ENCODE measurements at places on chromosomes 12 and 14.

GRCh38 chr12:119014368-119014767 lies 33.0 kb downstream of the SRRM4 start:
- DNase-seq = no peak

GRCh38 chr12:54840244-54840865 lies 14.0 kb upstream of the MUCL1 start:
- DNase-seq = no peak

- DNase-seq = no peak
These were observed 118.8 kb downstream of the ST8SIA1 start for GRCh38 chr12:22215467-22216253.

GRCh38 chr12:93465841-93466240 lies 1.5 kb upstream of the MRPL42 start:
- DNase-seq = no peak

DNA sequence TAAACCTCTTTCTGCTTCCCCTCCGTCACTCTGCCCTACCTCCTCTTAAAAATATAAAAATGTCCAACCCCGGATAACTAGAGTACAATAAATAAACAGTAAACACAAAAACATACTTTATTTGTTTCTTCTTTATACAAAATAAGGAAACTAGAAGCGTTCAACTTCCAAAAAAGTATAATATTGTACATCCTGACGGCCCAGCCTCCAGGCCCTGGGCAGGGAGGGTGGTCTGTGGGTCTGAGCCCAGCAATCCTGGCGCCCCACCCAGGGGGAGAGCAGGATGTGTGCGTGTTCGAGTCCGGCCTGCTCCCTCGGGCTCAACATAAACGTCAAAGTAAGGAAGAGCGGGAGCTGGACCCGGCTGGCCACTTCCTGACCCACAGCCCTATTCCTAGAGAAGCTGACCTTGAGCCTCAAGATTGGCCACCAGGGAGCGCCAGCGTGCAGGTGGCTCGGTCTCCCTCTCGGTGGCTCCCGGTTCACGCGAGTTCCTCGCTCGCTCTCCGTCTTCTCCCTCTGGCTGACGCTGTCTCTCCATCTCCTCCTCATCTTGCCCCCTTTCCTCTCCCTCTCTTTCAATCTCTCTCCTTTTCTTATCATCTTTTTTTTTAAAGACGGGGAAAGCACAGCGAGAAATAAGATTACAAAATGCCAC lies 9.4 kb downstream of the LHX5 start:
- no peak for DNase-seq

- DNase-seq = no peak
These were observed 189.7 kb downstream of the EPS8 start for GRCh38 chr12:15599266-15600037.

DNA sequence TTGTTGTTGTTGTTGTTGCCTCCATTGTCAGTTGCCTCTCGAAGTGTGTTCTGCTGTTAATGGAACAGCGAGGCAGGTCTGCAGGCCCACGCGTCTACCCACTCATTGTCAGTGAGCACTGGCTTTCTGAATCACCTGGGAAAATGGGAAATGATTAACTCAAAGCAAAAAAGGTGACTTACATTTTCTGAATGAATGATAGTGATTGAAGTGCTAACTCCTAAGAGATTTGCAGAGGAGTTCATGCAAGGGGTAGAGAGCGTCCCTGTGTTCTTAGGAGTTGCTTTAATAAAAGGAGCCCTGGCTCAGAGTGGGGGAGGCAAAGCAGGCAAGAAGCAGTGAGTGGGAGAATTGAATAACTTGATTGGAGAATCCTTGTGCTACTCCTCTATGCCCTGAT lies 177.6 kb downstream of the CAND1 start:
- no peak for DNase-seq

DNA sequence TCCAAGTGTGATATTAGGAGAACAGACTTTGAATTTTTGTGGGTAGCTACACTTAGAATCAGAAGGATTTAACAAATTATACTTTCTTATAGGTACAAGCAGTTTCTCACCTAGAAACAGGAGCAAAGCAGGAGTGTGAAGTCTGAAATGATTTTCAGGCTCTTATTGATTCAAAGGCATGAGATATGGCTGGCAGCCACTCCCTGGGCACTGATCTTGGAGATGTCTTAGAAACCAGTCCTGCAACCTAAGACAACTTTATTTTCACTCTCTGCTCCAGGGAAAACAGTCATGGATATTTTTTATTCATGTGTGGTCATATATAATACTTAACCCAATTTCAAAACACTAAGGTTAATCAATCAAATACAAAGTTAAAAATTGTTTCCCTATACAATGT lies 254.9 kb upstream of the TMEM132C start:
- DNase-seq = no peak

DNA sequence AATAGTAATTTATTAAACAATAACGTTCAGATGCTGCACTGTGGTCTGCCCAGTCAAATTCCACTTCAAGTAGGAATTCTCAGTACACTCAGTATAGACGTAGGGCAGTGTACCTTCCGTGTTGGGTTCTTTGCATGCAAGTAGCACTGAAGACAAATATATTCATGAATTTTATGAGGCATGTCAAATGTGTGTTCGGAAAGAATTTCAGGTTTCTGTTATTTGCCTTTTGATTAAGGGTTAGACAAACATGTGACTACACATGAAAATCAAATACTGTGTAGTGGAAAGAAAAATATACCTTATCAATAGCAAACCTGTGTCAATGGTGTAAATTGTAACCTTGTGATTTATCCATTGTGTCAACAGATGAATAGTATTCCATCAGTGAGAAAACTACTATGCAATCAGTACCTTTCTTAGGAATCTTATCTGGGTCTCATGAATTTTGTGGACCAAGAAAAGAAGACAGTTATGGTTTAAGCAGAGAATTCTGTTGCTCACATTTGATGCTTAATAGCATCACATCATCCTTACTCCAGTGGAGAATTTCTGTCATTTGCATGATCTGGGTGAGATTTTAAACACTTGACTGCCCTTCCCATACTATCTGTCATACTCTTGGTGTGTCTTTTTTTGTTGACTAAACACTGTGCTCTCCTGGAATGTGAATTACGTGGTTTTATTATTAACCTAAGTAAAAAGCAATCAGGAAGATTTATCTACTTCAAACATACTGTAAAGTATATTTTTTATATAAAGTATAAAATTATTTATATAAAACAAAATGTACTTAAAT lies 13.3 kb downstream of the TMEM260 start:
- no peak for DNase-seq

GRCh38 chr12:85191-85666 lies 18.7 kb downstream of the IQSEC3 start:
- DNase-seq = no peak

DNA sequence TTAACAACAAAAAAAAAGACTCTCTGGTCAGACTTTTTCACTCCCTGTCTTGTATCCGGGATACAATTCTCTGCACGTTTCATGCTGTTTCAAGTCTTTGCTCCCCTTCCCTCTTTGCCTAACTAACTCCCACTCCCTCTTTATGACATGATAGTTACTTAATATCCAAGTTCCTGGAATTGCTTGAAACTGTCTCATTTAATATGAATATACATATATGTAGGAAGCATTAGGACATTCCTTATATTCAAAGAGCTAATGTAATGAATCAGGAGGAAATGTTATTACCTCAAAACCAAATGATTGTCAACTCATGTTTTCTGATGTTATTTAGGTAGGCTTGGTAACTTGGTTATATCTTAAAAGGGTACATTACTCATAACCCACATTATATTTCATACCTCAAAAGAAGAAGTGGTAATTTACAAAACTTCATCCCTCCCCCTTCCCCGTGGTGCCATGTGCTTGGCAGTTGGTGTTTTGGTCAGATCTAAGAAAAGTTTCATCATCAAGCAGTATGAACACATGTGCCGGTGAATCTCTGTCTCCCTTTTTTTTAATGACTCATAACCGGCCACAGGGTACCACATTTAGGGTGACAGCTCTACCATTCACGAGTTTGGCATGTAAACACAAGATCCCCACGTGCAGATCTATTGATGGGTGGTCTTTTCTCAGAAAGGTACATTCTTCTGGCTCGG lies 56.5 kb downstream of the HCAR2 start:
- peak; percentile 60 for DNase-seq

GRCh38 chr12:52086366-52086765 lies 6.9 kb downstream of the SMIM41 start:
- no peak for DNase-seq

GRCh38 chr12:132095520-132096409 lies 48.4 kb downstream of the DDX51 start:
- DNase-seq = no peak

- no peak for DNase-seq
These were observed 18.5 kb upstream of the DHRS7 start for GRCh38 chr14:60183741-60184140.

DNA sequence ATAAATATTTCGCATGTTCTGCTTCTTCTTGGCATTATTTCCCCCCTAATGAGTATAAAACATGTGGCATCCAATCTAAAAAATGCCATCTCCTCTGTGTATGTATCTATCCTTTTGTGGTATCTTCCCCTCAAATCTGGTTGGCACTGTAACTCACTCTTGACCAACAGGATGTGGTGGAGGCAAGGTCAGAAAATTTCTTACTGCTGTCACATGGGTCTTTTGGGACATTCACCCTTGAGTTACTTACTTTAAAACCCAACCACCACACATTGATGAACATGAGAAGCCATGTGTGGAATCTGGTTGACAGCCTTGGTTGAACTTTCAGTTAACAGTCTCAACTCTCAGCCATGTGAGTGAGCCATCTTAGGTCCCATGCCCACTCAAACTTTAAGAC lies 516.9 kb downstream of the SLC16A7 start:
- DNase-seq = no peak

- DNase-seq = no peak
These were observed 31.6 kb downstream of the WBP11 start for GRCh38 chr12:14771651-14772137.

DNA sequence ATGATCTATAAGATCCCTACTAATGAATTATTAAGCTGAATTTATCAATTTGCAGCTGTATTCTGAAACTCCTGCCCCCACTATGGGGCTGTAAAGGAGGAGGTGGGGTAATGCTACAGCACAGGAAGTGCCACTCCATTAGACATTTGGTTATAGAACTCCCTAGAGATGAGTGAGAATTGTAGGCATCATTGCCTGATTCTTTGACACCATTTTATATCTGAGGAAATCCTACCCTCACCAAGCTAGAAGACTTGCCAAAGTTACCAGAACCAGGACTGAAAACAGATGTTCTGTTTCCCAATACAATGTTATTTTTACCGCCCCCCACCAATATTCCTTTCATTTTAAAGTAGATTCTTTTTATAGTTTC lies 182.4 kb downstream of the EGLN3 start:
- DNase-seq = no peak

- DNase-seq = no peak
These were observed 37.0 kb downstream of the RPH3A start for GRCh38 chr12:112828541-112828940.

DNA sequence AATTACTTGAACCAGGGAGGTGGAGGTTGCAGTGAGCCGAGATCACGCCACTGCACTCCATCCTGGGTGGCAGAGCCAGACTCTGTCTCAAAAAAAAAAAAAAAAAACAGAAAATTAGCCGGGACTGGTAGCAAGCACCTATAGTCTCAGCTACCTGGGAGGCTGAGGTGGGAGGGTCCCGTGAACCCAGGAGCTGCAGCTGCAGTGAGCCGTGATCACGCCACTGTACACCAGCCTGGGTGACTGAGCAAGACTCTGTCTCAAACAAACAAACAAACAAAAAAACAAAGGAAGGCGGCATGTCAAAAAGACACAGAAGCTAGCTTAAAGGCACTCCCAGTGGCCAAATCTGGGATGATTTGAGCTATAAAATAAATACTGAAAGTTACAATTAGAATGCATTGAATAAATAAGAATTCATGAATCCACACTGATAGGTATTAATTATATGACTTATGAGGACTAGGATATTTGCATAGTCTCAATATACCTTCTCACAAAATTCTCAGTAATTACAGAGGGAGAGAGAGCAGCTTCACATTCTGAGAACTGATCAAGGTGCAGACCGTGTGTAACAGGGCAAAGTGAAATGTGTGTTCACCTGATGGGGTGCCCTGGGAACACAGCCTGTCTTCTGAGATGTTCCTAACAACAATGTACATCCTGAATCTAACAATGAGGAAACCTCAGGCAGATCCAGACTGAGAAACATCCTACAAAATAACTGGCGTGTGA lies 42.7 kb upstream of the GPR132 start:
- no peak for DNase-seq

GRCh38 chr12:116226026-116226425 lies 51.5 kb downstream of the MED13L start:
- no peak for DNase-seq

DNA sequence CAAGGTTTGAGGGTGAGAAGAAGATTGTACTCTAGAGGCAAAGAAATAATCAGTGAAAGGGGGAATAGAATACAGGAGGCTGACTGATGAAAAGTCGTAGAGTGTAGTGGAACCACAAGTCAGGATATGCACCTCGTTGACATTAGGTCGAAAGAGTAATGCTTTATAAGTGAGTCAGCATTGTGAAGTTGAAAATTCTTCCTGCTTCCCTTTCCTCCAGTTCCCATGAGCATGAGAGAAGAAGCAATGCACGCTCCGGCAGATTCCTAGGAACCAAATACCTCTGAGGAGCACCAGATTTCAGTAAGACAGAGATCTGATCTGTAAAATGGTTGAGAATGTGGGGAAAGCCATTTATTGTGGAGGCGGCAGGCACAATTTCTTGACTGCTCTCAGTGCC lies 16.5 kb downstream of the CCER1 start:
- no peak for DNase-seq

GRCh38 chr14:55977392-55978150 lies 140.6 kb upstream of the PELI2 start:
- no peak for DNase-seq

- DNase-seq = no peak
These were observed 30.1 kb downstream of the SLC35F4 start for GRCh38 chr14:57835766-57836165.

DNA sequence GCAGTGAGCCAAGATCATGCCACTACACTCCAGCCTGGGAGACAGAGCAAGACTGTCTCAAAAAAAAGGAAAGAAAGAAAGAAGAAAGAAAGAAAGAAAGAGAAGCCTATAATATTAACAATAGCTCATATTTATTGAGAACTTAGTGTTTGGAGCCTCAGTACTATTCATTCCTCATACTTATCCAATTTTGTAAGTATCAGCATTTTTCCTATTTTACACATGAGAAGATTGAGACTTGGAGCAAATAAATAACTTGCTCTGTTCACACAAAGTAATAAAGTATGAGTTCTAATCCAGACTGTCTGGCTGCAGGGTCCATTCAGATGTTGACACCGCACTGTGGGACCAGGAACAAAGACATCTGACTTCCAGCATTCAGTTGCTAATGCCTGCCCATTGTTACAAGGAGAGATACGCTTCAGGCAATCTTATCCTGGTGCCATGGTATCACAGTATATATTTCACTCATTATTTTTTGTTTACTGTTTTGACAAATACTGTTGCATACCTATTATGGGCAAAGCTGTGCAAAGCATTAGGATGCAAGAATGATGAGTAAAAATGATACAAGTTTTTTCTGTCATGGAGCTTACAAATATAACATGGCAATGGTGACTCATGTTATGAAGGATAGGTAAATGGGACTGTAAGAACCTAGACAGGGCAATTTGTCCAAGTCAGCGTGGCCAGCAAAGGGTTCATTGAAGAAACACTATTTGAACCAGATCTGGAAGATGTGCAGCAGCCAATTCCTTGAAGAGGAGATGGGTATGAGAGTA lies 21.4 kb upstream of the TMTC2 start:
- DNase-seq = no peak

- no peak for DNase-seq
These were observed 254.6 kb downstream of the FBXL14 start for GRCh38 chr12:1339618-1340319.

GRCh38 chr12:49809906-49810389 lies 18.3 kb downstream of the NCKAP5L start:
- DNase-seq = no peak
